ENCODE measurements at places on chromosomes 6 and 20.

- no peak for DNase-seq
Measured at GRCh38 chr6:143485967-143486366, 25.6 kb downstream of the FUCA2 start.

- no peak for DNase-seq
Measured at GRCh38 chr6:91864911-91865310, 1278.0 kb upstream of the MAP3K7 start.

DNA sequence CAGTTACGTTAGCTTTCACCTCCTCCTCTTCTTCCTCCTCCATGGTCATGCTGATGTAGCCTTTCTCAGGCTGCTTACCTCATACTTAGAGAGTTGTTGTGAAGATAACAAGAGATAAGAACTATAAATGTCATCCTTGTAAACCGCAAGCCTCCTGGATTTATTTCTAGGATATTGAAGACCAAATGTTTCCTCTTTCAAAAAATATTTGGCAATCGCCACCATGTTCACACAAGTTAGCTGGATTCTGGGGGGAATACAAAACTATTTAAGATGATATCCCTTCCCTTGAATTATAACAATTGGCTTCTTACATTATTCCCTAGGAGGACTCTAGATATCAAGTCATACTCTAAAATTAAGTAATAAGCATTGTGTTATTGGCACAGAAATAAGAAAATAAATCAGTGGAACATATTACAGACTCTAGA, 99.8 kb upstream of the PLEKHG1 start:
- no peak for DNase-seq

DNA sequence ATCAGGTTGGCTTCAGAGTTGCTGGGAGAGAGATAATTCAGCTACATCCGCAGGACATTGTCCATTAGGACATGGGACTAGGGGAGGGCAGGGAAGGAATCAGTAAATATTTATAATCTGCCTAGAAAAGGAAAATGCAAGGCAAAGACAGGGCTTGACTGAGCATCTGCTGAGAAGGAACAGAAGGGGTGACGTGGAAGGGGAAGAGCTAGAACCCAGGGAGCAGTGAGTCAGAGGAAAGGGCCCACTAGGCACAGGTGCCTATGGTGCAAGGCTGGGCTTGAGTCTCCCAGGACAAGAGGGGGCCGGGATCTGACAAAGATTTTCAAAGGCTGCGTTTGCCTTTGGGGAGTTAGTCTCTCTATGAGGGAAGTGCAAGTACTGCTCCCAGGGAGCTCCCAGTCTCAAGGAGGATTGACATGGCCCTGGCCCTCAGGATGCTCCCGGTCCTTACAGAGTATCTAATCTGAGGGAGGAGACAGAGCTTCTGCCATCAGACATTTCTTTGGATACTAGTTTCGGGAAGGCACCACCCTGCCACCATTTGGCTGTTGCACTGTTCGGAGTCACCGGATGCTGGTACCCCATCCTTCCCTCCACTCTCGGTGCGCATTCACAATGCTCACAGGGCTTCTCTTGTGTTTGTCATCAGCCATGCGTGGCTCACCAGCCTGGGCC, 21.9 kb downstream of the VEGFA start:
- DNase-seq, result no peak

DNA sequence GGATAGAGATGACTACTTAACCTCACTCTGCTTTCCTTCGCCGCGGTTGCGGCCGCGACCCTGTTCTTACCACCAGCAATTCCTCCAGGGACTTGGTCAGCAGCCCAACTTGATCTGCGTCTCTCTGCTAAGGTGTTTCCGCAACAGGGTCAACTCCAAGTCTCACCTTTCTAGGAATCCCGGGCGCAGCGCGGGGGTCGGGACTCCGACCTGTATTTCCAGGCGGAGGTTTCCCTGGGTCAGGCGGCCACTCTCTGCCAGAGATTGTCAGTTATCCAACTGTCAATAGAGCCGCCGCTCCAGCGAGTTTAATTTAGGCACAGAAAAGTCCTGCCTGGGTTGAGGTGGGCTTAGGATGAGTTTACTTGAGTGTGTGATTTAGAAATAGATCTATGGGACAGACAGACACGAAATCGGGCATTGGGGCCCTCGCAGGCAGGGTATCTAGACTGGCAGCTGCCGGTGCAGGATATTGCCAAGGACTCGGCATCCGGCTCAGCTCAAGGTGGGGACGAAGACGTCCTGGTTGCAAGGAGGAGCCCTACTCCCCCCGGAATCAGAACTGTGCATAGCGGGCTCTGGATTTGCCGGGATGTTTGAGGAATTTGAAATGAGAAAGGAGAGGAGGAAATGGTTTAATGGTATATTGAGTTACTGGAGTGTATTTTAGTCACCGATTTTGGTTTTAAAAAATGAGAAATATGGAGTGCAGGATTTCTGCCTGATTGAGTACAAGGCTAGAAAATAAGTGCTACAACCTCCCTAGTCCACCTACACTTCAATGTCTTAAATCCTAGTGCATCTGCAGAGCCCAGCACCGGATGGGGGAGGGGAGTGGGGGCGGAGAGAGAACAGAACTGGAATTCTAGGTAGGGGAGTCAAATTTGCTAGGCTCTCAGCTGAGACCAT, 23.7 kb downstream of the POM121L2 start:
- DNase-seq, result no peak

DNA sequence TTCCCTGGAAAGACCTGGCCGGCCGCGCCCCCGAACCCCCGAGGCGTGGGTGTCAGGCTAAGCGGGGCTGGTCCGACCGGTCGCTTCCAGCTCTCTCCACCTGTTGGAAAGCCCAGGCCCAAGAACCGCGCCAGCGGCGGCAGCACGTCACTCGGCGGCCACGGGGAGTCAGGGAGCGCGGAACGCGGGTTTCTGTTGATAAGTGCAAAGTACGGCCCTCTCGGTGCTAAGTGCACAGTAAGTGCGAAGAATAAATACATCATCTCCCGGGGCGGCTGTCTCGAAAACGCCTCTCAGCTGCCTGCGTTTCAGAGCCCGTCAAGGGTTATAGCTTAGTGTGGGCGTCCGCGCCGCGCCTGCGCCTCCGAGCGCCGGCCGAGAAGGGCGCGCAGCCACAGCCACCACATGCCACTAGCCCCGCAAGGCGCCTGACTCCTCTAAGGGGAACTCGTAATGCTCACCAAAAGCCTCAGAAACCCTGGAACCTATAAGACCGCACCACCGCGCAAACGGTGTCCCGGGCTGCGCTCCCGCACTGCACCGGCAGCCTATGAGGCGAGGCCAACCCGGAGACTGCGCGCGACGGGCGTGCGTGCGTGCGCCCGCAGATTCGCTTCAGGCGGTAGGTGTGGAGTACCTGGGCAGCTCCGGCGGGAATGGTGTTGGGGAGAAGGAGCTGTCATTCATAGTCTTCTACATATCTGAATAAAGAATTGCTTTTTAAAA, 9.2 kb upstream of the TBX18 start:
- DNase-seq, result no peak
